ENCODE measurements at places on chromosomes 13 and 19.

DNA sequence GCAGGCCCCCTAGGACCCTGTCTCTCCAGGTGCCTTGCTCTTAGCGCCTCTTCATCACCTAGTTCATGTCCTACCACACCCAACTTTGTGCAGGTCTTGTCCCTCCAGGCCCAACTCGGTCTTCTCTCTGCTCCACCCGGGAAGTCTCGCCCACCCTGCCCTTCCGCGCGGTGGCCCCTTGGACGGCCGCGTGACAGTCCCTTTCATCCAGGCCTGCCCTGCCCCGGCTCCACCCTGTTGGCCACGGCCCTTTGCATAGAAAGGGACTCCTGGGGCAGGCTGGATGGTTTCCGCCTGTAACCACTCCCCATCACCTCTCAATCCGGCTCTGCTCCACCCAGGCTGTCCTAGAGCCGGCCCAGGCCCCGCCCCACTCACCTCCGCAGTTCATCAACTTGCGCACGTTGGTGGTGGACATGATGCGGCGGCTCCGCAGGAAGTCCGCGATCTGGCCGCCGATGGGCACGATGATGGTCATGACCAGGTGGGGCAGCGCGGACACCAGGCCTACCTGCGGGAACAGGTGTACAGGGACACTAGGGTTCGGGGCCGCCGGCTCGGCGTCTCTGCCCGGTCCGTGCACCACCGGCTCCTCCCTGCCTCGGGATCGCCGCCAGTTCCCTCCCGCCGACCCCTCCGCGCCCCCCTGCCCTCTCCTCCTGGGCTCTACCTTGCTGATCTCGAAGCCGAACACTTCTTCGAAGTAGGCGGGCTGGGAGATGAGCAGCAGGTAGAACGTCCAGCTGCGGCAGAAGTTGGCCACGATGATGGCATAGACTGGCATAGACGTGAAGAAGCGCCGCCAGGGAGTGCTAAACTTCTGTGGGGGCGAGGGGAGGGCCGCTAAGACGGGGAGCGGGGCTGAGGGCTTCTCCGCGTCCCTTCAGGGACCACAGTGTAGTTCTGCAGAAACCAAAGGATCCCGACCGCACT is 7.2 kb downstream of the GFY start:
- DNase-seq = no peak

- DNase-seq = no peak
These were observed 50.6 kb upstream of the USPL1 start for GRCh38 chr13:30567072-30567471.

GRCh38 chr19:41740415-41741243 is 14.7 kb upstream of the CEACAM6 start:
- DNase-seq = no peak

- DNase-seq = no peak
These were observed 1.2 kb upstream of the ATP1A3 start for GRCh38 chr19:41994994-41995958.

- no peak for DNase-seq
These were observed 182.0 kb upstream of the STARD13 start for GRCh38 chr13:33467556-33467955.

DNA sequence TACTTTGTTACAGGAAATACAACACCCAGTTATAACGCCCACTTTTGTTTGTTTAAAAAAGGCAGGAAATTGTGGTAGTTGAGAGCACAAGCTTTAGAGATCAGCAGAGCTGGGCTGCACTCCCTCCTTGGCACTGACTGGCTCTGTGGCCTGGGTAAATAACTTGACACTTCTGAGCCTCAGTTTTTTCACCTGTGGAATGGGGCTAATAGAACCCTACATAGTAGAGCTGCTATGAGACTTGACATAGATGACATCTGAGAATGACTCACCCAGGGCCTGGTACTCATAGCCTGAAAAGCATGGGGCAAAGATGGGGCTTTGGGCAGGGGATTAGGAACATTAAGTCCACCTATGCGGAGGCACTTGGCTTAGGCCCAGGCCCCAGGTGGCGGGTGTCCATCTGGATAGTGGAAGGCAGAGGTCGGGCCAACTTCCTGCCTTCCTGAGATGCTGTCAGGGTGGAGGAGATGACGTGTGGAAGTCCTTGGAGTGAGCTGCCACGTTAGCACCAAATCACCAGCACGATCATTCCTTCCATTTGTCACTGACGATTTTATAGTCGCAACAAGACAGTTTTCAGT is 159.1 kb downstream of the KATNAL1 start:
- no peak for DNase-seq

- peak; percentile 96 for DNase-seq
These were observed 675 bp downstream of the PEG3 start for GRCh38 chr19:56839652-56840450.

- DNase-seq = no peak
These were observed 8.5 kb downstream of the FOSB start for GRCh38 chr19:45476304-45476703.

DNA sequence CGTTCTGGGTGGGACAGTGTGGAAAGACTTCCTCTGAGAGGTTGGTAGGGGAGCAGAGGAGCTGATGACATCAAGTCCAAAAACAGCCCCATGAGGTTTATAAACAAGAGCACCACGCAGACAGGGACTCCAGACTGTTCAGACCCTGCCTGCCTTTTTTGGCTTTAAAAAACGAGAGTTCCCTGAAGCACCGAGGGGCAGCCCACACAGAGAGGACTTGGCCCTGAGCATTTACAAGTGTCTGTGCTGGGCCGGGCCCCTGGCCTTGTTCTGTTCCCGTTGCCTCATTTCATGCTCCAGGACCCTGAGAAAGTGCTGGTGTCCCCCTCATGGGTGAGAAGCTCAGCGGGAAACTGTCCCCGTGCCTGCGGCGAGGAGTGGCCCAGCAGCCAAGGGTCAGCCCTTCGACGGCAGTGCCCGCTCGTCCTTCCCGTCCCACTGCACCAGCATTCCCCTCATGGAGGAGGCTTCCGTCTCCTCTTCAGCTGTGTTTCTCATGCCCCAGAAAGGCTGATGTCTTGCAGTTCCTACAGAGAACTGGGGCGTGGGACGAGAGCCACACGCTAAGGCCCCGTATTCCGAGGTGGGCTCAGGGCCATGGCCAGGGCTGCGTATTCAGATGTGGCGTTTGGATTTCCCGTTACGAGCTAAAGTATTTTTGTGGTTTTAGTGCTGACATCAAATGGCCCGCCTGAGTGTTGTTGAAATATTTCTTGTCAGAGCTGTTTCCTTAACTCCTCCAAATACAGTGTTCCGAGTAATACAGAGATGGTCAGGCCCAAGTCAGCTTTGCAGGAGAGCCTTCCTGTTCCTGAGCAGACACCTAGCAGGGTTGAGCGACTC is 93.5 kb downstream of the ATP11A start:
- no peak for DNase-seq

DNA sequence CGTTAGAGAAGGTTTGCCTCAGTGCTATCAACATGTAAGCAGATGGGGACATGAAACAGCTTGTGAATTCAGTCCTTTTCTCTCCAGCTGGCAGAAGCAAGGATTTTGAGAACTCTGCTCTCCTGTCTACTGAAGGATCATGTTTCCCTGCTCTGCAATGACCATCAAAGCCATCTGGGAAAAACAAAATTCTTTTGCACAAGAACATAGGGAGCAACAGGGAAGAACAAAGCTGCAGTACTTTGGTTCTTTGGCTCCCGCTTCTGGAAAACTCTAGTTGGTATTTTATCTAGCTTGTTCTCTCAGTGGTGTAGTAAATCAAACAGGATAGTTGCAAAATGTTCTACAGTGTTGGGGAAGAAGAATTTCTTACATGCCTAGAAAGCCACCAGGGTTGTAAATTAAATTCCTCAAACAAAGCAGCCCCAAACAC is 270.4 kb downstream of the ENOX1 start:
- no peak for DNase-seq

DNA sequence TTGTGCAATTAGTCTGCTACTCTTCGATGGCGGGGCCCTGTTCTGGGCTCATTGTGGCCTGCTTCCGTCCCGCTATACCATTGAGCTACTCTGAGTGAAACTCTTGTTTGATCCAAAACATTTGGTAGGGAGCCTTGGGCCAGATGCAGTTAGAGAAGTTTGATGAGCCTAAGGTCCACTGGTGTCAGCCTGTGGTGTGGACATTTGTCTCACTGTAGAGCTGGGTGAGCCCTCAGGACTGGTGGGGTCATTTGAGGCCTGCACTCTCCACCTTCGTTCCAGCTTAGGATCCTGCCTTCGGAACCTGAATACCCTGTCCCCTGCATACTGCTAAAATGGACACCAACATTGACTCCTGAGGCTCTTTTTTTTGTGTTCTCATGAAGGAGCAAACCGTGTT is 6.9 kb downstream of the UBAC2 start:
- DNase-seq = no peak

DNA sequence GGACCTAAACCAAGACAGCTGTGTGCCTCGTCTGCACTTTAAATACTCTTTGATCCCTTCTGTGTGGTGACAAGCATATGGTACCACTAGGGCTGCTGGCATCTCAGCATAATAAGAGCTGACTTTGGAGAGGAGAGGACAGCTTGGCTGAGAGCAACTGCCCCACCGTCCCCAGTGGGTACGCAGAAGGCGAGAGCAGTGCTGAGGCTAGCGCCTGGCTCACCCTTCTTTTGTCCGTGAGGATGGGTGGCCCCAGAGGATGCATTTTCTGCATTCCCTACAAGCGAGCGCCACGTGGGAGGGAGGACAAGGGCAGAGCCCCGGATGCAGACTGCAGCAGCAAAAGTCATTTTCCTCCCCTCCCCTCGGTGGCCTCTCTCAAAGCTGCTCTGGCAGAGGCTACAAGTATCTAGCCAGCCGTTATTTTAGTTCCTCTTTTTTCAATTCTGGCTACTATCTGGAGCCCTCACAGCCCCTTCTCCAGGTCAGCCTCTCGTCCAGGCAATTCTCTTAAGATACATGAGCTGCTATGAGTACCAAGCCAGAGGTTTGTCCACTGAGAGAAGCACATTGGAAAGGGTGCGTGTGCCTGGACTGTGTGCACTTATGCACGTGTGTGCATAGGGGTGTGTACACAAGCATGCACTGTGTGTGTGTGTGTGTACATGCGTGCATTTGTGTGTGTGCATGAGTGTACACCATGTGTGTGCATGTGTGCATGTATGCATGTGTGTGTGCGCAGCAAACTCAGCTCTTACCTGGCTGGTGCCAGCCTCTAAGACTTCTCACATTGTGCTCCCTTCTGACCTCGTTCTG is 51.3 kb downstream of the RAB20 start:
- DNase-seq = no peak

DNA sequence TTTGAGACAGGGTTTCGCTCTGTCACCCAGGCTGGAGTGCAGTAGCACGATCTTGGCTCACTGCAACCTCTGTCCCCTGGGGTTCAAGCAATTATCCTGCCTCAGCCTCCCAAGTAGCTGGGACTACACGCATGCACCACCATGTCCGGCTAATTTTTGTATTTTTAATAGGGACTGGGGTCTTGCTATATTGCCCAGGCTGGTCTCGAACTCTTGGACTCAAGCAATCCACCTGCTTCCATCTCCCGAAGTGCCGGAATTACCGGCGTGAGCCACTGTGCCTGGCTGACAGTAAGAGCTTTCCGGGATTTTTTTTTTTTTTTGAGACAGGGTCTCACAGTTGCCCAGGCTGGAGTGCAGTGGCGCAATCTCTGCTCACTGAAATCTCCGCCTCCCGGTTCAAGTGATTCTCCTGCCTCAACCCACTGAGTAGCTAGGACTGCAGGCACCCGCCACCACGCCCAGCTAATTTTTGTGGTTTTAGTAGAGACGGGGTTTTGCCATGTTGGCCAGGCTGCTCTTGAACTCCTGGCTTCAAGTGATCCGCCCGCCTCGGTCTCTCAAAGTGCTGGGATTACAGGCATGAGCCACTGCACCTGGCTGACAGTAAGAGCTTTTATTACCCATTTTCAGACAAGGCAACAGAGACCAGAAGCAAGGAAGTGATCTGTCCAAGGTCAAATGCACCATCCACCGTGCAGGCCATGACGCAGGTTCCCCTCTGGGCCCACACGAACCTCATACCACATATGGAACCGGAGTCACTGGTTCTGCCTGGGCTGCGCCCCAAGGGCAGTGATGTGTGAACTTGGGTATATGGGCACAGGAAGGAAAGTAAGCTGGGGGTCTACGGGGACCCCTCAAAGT is 21.0 kb downstream of the RFX1 start:
- DNase-seq = no peak

- DNase-seq = no peak
These were observed 77.1 kb upstream of the WASF3 start for GRCh38 chr13:26480246-26480855.

GRCh38 chr13:40456397-40456953 is 210.0 kb downstream of the FOXO1 start:
- DNase-seq = no peak

DNA sequence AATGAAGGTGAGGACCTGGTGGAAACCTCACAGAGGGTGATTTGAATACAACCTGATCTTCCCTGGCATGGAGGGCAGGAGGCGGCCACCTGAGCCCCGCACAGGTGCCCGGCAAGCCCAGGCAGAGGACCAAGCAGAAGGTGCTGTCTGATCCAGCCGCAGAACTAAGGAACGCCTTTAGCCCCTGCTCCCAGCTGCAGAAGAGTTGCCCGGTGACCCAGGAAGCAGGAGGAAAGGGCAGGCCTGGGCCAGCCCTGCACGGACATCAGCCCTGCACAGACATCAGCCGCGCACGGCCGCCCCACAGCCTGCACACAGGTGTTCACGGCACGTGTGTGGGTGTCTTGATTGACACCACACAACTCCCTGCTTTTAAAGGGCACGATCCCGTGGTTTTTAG is 43.1 kb downstream of the RASA3 start:
- peak; percentile 50 for DNase-seq

GRCh38 chr13:111665691-111666095 is 345.3 kb downstream of the TEX29 start:
- DNase-seq = no peak

DNA sequence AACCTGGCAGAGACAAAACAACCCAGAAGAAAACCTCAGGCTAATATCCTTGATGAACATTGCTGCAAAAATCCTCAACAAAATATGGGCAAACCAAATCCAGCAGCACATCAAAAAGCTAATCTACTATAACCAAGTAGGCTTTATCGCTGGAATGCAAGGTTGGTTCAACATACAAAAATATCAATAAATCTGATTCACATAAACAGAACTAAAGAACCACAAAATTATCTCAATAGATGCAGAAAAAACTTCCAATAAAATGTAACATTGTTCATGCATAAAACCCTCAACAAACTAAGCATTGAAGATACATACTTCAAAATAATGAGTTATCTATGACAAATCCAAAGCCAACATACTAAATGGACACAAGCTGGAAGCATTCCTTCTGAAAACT is 8.8 kb downstream of the ZNF724 start:
- no peak for DNase-seq

- DNase-seq = no peak
These were observed 11.3 kb downstream of the SOX1 start for GRCh38 chr13:112078216-112078615.

DNA sequence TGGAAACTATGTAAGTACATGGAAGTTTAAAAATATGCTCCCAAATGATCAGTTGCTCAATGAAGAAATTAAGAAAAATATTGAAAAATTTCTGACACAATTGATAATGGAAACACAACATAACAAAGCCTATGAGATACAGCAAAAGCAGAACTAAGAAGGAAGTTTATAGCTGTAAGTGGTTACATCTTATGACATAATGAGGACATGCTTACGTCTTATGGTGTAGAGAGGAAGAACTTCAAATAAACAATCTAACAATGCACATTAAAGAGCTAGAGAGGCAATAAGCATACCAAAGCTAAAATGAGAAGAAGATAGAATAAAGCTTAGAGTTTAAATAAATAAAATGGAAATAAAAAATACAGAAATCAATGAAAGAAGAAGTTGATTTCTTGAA is 50.0 kb upstream of the CEACAM21 start:
- DNase-seq = no peak

Data from aorta (tissue), 5 donors.